Fibroblast of pulmonary artery (primary cell): ENCODE measurements at places on chromosomes 6 and 20.

- DNase-seq, result no peak
Observed at GRCh38 chr6:159978291-159979135, 9.6 kb downstream of the IGF2R start.

GRCh38 chr6:29792123-29793035, 35.2 kb upstream of the HLA-G start:
- peak; percentile 11 for DNase-seq

DNA sequence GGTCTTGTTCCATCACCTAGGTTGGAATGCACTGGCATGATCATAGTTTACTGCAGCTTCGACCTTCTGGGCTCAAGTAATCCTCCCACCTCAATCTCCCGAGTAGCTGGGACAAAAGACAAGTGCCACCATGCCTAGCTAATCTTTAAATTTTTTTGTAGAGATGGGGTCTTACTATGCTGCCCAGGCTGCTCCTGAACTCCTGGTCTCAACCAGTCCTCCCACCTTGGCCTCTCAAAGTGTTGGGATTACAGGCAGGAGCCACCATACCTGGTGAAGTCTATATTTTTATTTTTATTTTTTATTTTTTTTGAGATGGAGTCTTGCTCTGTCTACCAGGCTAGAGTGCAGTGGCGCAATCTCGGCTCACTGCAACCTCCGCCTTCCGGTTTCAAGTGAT, 11.4 kb upstream of the PIM1 start:
- DNase-seq, result no peak

- DNase-seq, result no peak
Observed at GRCh38 chr6:95546148-95546547, 31.2 kb upstream of the MANEA start.

GRCh38 chr6:15854826-15855710, 192.2 kb upstream of the DTNBP1 start:
- no peak for DNase-seq

DNA sequence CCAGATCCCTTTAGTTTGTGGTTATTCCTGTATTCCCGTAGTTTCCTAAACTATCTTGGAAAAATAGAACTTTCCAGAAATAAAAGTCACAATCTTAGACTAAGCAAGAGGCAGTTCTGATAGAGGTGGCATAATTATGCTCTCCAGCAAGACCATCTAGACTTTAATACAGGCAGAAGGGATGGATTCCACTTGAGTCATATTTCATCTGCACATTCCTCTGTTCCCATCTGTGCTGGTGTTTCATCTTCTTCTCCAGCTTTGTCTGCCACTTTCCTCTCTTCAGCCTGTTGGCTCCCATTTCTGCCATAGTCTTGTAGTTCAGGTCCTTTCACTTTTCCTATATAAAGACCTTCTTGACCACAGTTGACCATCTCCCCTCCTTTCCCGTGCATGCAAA, 102.9 kb downstream of the SOBP start:
- no peak for DNase-seq

GRCh38 chr6:80094017-80094416, 12.5 kb upstream of the BCKDHB start:
- peak; percentile 46 for DNase-seq

DNA sequence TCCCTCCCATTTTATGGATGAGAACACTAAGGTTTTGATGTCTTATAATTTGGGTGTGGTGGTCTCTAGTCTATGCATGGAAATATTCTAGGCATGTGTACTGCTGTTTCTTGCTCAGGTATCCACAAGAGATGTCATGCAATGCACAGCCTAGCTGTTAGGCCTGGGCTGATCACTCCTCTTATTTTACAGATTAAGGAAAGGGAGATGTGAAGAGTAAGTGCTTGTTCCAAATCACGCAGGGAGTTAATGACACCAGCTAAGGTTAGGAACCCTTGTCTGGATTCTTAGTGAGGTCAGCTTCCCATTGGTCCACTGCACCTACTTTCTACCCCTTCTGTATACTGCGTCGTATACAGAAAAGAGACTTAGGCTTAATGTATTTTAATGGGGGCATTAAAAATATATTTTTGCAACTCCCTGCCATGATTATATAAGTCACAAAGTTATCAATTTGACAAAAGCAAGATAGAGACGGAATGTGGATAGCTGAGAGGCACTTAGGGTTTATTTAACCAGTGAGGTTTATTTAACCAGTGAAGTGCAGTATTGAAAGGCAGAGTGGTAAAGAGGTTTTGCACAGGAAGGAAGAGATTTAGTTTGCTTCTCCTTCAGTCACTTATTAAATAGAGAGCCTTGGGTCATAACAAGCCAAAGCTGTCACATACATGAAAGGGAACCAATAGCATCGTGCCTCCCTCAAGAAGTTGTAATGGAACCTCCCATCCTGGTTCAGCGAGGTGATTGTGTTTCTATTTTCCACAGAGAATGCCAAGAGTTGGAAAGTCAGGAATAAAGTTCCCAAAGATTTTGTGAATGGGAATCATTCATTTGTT, 95.0 kb upstream of the FAM184A start:
- no peak for DNase-seq

- peak; percentile 21 for DNase-seq
Observed at GRCh38 chr6:134425513-134425912, 107.6 kb upstream of the SGK1 start.

GRCh38 chr6:150640556-150641209, 41.0 kb downstream of the PLEKHG1 start:
- DNase-seq, result no peak

DNA sequence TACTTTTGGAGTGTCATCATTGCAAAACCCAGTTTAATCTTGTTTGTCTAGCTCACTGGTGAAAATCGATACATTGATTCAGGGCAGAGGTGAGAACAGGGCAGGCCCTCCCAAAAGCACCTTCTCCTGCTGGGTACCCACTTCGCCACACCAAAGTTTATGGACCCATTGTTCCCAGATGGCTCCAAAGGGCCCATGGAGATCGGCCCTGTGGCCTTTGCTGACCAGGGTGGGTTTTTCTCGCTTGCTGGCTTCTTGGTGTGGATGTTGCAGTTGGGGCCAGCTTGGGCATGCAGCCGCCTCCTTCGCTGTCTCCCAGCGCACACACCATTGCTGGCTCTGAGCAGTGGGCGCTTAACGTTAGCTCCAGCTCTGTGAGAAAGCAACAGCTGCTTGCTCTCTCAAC, 178.1 kb upstream of the PDE10A start:
- DNase-seq, result no peak

DNA sequence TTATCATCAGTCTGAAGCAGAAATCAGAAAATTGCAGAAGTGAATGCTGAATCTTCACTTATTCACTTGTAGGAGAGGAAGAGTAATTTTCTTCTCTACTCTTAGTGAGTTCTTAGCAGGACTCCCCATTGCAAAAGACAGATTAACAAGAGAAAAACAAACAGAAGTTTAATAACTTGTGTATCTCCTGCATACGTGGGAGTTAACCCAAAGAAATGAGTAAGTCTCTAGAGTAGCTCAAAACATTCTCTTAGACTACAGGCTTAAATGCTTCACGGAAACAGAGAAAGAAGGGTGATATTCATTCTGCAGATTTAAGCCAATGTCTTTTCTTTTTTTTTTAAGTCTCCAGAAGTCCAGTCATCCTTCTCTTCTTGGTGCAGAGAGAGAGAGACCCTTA, 97.9 kb upstream of the TMEM181 start:
- peak; percentile 76 for DNase-seq

DNA sequence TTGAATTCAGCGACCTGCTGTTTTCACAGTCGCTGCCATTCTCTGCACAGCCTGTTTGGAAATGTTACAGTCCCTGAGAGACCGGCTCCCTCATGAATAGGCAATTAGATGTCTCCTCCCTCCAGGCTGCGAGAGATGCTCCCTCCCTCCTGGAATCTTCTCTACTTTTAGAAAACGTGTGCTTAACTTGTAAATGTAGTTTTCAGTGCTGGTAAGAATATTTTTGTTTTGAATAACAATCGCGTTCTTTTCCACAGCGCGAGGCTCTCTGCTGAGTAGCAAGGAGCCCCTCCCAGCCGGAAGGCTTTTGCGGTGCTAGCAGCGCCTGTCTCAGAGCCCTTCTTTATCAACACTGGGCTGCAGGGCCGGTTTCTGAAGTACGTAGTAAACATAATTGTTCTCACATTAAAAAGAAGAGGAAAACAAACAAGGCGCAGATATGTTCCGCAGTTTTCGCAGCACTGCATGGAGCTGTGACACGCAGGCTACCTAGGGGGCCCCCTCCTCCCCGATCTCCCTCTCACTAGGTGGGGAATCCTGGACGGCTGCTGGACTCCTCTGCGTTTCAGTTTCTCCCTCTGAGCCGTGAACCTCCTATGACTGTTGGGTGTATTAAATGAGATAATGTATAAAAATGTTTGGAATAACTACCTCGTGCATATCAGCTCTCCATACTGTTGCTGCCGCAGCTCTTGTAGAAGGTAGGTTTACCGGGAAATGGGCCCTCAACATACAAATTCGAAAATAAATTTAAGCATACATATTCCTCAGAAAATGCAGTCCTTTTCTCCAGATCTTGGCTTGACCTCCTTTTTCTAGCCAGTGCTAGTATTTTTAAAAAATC, 79.0 kb upstream of the SPACA1 start:
- peak; percentile 3 for DNase-seq

DNA sequence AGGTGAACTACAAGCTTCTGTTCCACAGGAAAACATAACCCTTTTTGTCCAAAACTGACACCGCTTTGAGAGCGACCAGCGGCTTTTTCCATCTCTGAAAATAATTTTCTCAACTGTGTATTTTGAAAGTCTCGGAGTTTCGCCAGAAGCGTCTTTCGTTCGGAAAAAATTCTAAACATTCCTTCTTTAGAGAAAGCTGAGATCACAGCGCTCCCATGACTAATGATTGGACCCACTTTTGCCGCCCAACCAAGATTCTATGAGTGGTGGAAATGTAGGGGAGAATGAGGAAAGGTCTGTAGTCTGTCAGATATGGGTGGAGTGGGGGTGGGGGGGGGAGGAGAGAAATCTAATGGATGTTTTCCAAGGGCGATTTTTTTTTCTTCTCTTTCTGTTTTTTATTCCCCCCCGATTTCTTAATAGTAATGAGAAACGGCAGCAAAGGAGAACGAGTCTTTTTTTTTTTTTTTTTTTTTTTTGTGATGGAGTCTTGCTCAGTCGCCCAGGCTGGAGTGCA, 189.3 kb downstream of the TRIM27 start:
- DNase-seq, result no peak

DNA sequence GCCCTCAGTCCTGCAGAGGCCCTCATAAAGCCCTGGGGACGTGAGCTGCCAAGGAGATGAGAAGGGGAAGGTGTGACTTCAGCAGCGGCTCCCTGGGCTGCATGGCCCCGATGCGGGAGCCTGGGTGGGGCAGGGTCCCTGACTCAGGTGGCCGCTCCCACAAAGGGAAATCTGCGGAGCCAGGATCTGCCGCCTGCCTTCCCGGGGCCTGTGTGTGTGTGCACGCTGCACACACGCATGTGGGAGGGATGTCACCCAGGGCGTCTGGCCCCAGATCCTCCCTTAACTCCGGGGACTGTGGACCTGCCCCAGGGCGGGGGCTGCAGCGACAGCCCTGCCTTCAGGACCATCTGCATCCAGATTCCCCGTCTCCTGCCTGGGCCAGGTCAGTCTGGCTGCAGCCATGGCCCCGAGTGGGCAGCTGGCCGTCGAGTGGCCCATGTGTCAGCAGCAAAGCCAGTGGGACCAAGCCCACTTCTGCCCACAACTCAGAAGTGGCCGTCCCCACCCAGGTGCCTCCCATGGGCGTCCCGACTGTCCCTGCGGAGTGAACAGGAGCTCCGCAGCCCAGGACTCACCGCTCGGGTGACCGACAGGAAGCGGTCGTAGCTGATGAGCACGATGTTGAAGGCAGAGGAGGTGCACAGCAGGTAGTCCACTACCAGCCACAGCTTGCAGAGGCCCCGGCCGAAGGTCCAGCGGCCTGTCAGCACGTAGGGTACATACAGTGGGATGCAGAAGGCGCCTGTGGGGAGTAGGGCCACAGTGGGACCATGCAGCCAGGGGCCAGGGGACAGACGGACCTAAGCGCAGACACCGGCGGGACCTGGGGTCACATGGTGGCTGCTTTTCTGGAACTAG, 1.9 kb downstream of the HRH3 start:
- no peak for DNase-seq

- DNase-seq, result no peak
Observed at GRCh38 chr6:90078513-90079289, 184.4 kb downstream of the GJA10 start.

DNA sequence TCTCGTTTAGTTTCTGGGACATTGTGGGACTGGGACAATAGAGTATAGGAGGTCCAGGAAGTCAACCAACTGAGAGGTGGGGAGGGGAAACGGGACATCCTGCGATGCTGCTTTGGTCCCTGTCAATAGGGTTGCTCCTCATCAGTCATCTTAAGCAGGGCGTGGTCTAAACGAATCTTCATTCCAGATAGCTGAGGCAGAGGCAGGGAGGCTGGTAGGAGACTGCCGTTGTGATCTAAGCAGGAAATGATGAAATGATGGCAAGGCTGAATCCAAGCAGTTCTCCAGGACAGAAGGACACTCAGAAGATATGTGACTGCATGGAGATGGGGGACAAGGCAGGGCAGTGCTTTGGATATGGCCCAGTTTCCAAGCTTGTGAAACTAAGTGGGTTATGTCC, 953.4 kb downstream of the KIF16B start:
- no peak for DNase-seq

- DNase-seq, result no peak
Observed at GRCh38 chr6:29948277-29948676, 5.9 kb downstream of the HLA-A start.

- DNase-seq, result no peak
Observed at GRCh38 chr6:79180052-79180451, 54.4 kb downstream of the HMGN3 start.

DNA sequence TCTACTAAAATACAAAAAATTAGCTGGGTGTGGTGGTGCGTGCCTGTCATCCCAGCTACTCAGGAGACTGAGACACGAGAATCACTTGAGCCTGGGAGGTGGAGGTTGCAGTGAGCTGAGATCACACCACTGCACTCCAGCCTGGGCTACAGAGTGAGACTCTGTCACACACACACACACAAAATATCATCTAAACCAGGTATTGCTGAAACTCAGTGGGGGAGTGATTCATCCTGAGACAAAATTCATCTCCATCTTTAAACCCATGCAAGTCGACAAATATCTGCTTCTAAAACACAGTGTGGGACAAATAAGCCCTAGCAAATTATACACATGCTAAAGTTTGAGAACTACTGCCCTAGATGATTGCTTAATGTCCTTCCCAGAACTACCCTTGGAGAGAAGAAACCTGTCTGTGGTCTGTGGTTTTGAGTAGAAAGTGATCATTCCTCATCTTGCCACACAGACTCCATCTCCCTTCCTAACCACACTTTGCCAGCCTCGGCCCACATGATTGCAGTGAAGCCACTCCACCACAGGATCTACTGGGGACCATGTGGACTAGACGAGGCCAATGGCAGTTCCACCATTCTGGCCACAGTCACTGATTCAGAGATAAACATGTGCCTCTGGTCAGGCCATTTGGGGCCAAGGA, 130.3 kb downstream of the OPRM1 start:
- peak; percentile 3 for DNase-seq

GRCh38 chr6:4371207-4371921, 236.0 kb upstream of the ECI2 start:
- peak; percentile 82 for DNase-seq

DNA sequence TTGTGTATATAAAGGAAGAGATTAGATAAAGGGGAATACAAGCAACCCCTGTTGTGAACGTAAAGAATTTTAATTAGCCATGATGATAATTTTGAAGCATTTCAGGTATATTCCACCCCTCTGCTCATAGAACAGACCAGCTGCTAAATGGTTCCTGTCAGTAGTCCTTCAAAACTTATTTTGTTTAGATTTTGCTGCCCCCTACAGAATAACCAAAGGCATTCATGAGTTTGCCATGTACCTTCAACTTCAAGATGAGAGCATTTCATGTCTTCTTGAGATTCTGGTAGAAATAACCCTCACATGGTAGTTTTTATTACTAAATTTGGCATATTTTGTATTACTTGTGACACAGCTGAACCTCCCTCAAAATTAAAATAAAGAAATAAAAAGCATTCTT, 1586.7 kb downstream of the HACE1 start:
- peak; percentile 1 for DNase-seq
